GM04504 (cell line): ENCODE measurements at places on chromosomes 12 and 14.
A peak's percentile ranks its signal among the peaks of the same experiment; 100 is the strongest.

GRCh38 chr12:128323145-128323920, 56.4 kb downstream of the TMEM132C start:
- no peak for DNase-seq

DNA sequence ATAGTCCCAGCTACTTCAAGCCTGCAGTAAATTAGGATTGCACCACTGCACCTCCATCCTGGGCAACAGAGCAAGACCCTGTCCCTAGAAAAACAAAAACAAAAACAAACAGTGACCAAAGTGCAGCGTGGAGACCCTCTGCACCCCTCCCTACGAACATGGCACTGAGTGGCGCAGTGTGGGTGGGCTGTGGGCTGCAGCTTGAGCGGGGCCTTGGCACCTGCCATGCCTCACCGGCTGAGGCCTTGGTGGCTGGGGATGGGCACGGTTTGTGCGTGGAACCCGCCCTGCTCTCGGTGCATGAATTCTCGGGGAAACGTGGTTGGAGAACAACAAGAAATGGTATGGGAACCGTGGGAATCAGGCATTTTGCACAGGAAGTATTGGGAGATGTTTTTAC, 60.8 kb downstream of the TNFAIP2 start:
- no peak for DNase-seq

DNA sequence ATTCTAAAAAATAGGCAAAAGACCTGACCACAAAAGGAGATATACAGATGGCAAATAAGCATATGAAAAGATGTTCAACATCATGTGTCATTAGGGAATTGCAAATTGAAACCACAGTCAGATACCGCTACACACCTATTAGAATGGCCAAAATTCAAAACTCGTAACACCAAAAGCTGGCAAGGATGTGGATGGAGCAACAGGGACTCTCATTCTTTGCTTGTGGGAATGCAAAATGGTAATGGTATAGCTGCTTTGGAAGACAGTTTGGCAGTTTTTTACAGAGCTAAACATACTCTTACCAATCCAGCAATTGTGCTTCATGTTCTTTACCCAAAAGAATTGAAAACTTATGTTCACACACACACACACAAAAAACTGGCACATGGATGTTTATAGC, 8.2 kb upstream of the HMGA2 start:
- DNase-seq: no peak

DNA sequence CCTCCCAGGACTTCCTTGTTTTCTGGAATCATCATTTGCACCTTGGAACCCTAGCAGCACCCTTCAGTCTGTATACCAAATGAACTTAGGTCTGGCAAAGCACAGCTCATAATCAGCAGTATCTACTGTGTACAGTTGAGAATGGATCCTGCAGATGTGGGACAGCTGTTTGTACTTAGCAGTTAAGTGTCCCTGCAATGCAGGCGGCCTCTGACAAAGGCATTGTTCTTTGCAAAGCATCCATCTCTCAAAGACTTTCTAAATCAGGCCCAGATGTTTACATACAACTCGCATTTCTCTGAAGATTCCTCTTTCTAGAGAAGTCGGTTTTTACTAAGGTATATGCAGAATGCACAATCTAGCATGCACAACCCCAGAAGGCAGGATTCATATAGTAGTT, 170.5 kb upstream of the RBM19 start:
- no peak for DNase-seq

DNA sequence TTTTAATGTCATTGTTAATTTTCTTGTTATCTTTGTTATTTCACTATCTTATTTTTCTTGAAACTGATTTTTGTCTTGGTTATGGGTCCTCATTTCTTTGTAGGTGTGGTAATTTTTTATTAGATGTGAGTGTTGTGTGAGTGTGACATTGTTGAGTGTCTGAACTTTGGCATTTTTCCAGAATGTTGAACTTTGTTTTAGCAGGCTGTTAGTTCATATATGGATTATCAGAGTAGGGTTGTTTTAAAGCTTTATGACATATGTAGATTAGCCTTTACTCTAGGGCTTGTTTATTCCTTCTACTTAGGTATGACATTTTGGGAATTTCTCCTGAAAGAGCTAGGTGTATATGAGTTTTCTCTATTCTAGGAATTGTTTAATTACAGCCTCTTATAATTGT, 103.9 kb downstream of the ARID2 start:
- no peak for DNase-seq

GRCh38 chr14:51954657-51955056, 34.7 kb upstream of the RTRAF start:
- DNase-seq: no peak

- DNase-seq: peak; percentile 10
Observed at GRCh38 chr12:92927055-92927435, 2.0 kb downstream of the EEA1 start.

- DNase-seq: no peak
Observed at GRCh38 chr12:29157486-29157946, 8.4 kb downstream of the FAR2 start.

GRCh38 chr14:64544607-64545312, 4.2 kb downstream of the HSPA2 start:
- no peak for DNase-seq

- no peak for DNase-seq
Observed at GRCh38 chr12:84506282-84506681, 406.3 kb downstream of the SLC6A15 start.

DNA sequence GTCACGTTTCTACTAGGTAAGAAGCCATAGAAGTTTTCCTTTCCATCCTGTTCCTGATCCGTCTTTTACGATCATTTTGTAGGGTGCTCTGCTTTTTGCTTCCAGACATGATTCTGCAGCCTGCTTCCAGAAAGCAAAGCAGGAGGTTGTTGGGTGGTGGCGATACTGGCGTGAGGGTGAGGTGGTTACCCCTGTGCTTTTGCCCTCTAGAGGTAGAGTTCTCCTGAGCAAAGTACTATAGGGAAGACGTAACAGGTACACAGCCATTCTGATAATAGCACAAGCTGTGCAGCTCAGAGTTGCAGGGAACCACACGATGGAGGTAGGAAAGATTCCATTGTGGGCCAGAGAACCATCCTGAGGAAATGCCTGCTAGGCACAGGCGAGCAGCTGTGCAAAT, 186.0 kb downstream of the PAH start:
- no peak for DNase-seq

DNA sequence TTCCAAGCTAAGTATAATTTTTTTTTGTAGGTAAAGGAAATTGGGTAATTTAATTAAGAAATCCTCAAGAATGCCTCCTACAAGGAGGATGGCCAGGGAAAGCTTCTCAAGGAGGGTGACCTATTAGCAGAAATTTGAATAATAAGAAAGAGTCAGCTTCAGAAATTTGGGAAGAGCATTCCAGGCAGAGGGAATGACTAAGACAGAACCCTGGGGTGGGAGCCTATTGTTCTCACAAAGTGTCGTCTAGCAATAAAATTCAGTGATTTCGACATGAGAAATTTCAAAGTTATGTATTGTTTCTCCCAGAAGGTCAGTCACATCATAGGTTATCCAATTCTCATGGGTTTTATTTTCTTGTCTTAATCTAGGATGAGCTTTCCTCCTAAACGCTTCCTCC, 1168.4 kb downstream of the AACS start:
- no peak for DNase-seq

DNA sequence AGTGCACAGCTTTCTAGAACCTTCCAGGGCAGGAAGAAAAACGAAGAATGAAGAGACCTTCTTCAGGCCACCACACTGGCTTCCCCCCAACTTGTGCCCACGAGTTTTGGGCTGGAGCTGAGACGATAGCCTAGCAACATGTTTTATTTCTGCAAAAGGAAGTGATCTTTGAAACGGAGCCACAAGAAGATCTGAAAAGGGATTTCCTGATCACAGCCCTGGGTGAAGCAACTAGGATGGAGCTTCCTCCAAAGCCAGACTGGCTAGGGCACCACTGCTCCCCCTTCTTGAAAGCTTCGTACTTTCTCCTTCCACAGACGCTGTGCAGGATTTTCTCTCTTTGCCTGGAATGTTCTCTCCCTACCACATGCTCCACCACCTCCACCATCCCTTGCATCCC, 418.3 kb downstream of the MED13L start:
- no peak for DNase-seq

- no peak for DNase-seq
Observed at GRCh38 chr14:36583893-36584811, 1.7 kb upstream of the NKX2-8 start.

GRCh38 chr12:70254846-70255245, 11.6 kb downstream of the CNOT2 start:
- no peak for DNase-seq

GRCh38 chr12:105764216-105764835, 374.4 kb downstream of the NUAK1 start:
- DNase-seq: no peak

DNA sequence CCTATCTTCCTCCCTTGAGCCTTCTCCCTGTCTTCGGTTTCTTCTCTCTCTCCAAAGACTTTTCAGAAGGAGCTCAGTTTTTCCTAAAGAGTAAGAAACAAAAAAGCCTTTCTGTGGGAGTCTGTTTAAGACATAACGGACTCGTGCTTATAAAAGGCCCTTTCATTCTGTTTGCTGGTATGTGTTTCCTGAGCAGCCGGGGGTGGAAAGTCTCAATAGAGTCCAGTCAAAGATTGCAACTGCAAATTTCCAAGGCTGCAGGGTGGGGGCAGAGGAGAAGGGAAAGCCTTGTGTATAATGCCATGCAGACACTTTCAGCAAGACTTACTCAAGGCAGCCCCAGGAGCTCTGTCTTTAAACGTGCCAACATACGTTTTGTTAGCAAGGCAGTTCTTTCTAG, 62.2 kb downstream of the GNG2 start:
- DNase-seq: no peak

DNA sequence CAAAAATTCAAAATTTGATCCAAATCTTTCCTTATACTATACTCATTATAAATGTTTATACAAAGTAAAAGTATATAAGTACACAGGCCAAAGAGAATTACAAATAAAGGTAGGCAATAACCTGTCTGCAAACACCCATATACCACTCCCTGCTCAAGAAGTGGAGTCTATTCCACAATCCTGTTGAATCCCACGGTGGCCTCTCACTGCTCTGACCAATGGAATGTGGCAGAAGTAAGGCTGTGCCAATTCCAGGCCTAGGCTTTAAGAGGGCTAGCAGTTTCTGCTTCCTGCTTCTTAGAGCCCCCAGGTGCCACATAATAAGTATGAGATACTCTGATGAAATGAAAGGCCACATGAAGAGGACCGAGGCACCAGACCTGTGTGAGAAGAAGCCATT, 79.8 kb upstream of the CFL2 start:
- DNase-seq: no peak

- DNase-seq: no peak
Observed at GRCh38 chr12:99722690-99723486, 75.3 kb downstream of the GARIN6 start.

DNA sequence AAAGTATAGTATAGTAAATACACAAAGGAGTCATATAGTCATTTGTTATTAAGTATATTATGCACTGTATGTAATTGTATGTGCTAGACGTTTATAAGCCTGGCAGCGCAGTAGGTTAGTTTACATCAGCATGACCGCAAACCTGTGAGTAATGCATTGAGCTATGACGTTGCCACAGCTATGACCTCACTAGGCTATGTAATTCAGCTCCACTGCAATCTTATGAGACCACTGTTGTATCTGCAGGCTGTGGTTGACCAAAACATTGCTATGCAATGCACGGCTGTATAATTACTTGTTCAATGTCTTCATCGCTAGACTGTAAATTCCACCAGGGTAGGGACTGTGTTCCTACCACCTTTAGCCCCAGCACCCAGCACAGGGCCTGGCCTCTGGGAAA, 53.2 kb upstream of the VASH1 start:
- no peak for DNase-seq

DNA sequence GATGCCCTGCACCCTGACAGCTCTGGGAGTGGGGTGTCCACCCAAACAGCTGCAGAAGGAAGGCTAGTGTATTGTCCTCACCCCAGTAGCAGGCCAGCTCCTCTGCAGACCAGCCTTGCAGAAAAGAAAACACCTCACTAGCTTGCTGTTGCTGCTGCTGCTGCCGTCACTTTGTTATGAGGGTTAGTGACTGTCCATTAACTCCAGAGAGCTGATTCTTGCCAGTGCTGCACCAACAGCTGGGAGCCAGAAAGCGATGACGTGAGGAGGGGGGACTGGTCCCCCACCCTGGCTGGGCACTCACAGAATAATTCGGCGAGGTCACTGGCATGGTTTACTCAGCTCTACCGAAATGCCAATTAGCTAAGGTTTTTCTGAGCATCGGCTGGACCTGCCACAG, 2.8 kb downstream of the SYNDIG1L start:
- no peak for DNase-seq

- DNase-seq: no peak
Observed at GRCh38 chr14:84584511-84584910, 945.4 kb upstream of the FLRT2 start.

- DNase-seq: no peak
Observed at GRCh38 chr14:81766321-81766915, 232.8 kb upstream of the SEL1L start.

DNA sequence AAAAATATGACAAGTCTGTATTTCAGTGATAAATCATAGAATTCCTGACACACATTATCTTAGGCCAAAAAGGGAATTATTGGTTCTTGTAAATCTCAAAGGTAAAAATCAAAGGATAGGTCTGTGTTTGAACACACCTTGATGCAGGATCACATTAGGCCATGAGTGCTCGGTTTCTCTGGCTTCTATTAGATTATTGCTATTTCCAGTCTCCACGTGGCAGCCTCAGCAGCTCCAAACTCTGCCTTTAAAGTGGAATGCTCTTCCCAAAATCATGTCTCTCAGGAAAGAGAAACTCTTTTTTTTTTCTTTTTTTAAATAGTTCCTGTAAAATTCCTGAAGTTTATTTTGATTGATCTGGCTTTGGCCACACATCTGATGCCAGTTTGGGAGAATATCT, 105.6 kb upstream of the FRMD6 start:
- DNase-seq: no peak

GRCh38 chr14:93150227-93151208, 34.2 kb downstream of the MOAP1 start:
- DNase-seq: no peak

DNA sequence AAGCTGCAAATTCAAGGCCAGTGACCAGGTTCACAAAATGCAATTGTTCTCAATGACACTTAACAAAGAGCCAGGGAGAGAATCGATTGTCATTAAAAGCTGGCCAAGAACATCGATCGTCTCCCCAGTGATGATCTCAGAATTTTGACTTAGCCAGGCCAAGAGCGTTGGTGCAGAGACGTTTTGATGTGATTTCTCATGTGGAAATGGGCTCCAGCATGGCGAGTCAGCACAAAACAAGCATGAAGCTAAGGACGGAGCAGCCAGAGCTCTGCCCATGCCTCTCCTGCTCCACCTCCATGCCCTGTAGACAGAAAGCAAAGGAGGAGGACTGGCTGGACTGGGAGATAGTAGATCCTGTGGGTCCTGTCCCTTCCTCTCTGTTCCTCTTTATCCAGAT, 270.8 kb downstream of the FOXN3 start:
- no peak for DNase-seq

- DNase-seq: peak; percentile 91
Observed at GRCh38 chr14:68794851-68795596, 2.2 kb upstream of the ZFP36L1 start.
